ENCODE measurements at places on chromosomes 5 and 9.

DNA sequence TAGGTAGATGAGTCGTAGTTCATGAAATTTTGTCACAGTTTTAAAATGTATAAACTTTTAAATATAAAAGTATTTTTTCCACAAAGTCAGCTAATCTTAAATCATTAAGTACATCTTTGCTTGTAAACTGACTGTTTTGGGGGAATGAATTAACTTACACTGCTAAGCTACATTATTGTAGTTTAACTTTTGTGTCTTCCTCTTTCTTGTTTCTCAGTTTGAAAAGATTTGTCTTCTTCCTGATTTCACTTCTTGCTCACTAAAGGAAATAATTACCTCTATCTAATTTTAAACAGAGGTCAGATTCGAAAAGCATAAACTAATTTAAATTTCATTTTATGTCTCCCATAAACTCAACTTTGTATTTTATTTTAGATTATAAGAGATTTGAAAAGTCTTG lies 5.7 kb downstream of the NIPSNAP3B start:
- no peak for DNase-seq

- peak; percentile 35 for DNase-seq
Observed at GRCh38 chr9:77987081-77987656, 44.4 kb downstream of the GNAQ start.

- no peak for DNase-seq
Observed at GRCh38 chr5:34716986-34717385, 60.9 kb downstream of the RAI14 start.

- no peak for DNase-seq
Observed at GRCh38 chr5:15604986-15605385, 105.0 kb downstream of the FBXL7 start.

- no peak for DNase-seq
Observed at GRCh38 chr9:73280113-73280512, 128.4 kb downstream of the ANXA1 start.

DNA sequence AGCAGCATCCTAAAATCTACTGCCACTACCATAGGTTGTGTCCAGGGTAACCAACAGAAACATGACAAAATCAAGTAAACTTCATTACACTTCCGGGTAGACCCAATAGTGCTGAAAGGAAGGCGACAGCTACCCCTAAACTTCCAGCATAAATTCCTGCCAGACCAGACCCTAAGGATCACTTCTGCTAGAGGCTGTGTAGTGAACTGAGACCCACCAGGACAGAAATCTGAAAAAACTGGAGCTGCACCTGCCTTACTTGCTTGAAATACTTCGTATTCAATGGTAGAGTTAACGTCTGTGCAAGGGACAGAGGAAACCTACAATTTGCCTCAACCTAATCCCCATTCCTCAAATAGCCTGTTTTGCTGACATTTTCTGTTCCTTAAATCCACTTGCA lies 1.0 kb upstream of the SECISBP2 start:
- DNase-seq = no peak

GRCh38 chr5:125480911-125481310 lies 734.5 kb upstream of the ZNF608 start:
- DNase-seq = no peak

DNA sequence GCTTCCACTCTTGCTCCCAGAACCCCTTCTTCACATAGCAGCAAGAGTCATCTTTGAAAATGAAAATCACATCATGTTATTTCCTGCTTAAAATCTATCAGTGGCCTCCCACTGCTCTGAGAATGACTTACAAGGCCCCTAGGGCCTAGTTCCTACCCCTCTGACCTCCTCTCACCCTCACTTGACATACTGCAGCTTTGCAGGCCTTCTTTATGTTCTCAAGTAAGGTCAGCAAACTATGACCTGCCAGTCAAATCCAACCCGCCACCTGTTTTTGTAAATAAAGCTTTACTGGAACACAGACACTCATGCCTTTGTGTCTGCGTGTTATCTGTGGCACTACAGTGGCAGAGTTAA lies 185.7 kb downstream of the NR3C1 start:
- DNase-seq = no peak

GRCh38 chr5:6365977-6366590 lies 12.3 kb downstream of the MED10 start:
- peak; percentile 3 for DNase-seq

DNA sequence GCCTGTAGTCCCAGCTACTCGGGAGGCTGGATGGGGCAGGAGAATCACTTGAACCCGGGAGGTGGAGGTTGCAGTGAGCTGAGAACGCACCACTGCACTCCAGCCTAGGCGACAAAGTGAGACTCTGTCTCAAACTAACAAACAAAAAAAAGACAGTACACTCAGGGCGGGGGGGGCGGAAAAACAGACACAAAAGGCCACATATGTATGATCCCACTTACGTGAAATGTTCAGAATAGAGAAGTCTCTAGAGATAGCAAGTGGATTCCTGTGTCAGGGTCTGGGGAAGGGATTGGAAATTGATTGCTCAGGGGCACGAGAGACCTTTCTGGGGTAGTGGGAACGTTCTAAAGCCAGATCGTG lies 9.0 kb upstream of the LCN1 start:
- no peak for DNase-seq

GRCh38 chr5:17343675-17344074 lies 126.2 kb downstream of the BASP1 start:
- DNase-seq = peak; percentile 47

DNA sequence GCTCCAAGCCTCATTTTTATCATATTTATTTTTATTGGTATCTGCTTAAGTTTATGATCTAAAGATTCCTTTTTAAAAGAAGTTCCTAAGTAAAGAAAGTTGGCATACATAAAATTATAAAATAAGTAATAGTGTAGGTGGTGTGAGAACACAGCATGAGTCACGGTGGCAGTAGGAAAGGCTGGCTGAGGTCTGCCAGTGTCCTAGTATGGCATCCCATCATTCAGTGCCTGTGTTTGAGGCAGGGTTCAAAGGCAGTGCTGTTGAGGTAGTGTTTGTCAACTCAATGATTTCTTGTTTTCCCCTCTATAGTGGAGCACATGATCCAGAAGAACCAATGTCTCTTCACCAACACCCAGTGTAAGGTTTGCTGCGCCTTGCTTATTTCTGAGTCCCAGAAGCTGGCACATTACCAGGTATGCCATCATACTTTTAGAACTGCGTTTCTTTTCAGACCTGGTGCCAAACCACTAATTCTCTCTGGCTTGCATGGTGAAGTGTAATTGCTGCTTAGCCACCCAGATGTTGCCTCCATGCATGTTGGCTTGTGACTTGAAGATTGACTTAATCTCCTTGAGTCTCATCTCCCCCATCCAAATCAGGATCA lies 18.4 kb downstream of the ZNF346 start:
- DNase-seq = no peak

DNA sequence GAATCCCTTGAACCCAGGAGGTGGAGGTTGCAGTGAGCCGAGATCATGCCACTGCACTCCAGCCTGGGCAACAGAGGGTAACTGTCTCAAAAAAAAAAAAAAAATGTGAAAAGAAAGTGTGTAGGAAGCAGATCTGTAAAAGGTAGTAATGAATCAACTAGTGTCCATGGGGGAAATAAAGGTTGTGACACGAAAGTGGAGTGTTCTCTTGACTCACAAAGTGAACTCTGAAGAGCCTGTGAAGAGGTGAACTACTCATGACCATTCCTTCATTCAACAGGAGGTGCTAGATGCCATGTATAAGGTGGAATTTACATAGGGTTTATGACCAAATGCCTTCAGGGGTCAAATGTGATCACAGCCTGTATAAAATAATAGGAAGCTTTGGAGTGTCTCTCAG lies 12.8 kb downstream of the IQGAP2 start:
- no peak for DNase-seq

DNA sequence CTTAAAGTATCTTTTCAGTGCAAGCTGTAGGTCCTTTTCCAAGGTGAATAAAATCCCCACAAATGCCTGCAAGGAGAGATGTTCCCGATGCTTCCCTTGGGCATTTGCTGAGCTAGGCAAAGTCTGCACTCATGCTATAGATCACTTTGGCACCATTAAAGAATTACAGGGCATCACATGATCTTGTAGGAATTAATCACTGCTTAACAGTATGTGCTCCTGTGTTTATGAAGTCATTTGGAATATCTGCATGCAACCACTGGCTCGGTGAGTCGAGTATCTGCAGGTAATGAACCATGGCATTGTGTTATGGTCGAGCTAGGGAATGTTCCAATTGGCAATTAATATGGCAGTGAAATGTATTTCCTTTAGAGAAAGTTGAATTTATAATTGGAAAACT lies 615.1 kb downstream of the TLE1 start:
- no peak for DNase-seq

- no peak for DNase-seq
Observed at GRCh38 chr5:171029401-171029800, 167.6 kb downstream of the RANBP17 start.

GRCh38 chr5:11504886-11505193 lies 399.4 kb downstream of the CTNND2 start:
- DNase-seq = no peak

DNA sequence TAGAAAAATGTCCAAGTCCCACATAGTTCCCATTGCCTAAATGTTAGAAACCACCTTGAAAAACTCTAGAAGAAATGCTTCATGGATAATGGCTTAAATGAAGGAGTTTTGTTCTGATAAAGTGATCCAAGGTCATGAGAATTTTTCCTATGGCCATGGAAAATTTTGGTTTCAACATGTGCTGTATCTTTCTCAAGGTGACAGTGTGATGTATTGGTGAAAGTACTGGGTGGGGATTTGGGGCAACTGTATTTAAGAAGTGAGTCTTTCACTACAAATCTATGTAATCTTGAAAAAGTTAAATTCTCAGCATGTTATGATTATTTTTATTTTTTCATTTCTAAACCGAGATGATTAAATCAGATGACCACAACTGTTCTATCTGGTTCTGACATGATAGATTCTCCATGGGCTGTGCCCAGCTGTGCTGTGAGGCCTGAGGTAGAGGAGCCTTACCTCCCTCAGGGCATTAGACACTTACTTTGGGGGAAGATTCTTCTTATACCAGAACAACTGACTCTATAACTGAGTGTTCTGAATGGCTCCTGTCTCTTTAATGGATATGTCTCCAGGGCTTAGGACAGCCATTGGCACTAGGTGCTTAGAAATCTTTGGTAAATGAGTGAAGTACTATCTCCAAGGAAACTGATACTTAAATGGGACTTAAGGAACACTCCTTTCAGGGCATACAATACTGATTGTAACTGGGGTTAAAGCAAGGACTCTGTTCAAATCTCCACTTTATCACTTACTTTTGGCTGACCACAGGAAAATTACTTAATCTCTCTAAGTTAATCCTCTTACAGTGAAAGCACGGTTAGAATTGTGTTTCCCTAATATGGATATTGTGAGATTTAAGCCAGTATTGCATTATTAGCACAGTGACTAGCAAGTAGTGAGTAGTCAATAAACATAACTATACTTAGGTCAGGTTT lies 397.4 kb upstream of the MEF2C start:
- no peak for DNase-seq

- DNase-seq = no peak
Observed at GRCh38 chr5:81721049-81721448, 29.8 kb downstream of the SSBP2 start.

DNA sequence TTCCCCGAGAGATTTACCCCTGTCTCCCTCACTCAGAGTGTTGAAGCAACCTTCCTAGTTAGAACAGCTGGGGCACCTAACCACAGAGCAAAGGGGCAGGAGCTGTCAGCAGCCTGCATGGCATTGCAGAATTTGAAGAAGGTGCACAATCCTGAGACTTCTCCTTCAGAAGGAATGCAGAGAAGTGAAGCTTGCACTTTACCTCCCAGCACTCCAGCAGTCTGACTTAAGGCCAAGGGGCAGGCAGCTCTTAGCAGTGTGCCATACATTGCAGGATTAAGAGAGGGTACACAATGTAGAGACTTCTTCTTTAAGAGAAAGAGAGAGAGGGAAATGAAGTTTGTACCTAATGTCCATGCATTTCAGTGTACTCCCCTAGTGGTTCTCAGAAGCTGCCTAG lies 236.0 kb upstream of the FBXL7 start:
- no peak for DNase-seq

- DNase-seq = no peak
Observed at GRCh38 chr5:111063709-111064322, 7.7 kb upstream of the TSLP start.

DNA sequence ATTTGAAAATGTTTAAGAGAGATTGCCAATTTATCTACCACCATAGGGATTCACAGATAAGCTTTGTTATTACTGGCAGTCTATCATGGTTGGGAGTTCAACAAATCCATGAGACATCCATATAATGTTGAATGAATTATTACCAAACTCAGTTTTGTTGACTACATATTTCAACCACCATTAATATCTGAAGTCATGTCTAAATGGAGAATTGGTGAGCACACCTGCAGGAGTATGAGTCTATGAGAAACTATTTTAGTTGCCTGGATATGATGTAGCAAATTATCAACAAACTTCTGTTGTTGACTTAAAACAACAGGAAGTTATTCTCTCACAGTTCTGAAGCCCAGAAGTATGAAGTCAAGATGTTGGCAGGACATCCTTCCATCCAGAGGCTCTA lies 126.8 kb upstream of the FBXL7 start:
- no peak for DNase-seq

- peak; percentile 8 for DNase-seq
Observed at GRCh38 chr9:1460143-1460769, 410.1 kb downstream of the DMRT2 start.

- peak; percentile 29 for DNase-seq
Observed at GRCh38 chr5:76590027-76590426, 33.2 kb downstream of the F2RL2 start.

DNA sequence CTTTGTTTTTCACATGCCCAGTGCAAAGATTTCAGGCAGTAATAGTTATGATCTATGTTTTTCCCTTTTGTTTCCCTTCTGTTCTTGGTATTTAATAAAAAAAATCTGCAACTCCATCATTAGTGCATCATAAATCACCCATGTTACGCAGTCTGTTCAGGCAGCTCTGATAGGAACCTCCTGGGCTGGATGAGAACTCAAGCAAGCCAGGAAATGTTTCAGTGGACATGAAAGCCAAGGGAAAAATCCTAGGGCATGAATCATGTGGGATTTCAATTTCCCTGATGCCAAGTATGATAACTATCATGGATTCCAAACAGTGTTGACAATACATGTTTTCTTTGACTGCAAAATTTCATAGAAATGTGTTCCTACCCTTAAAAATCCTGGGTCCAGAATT lies 119.7 kb upstream of the TARS1 start:
- no peak for DNase-seq

DNA sequence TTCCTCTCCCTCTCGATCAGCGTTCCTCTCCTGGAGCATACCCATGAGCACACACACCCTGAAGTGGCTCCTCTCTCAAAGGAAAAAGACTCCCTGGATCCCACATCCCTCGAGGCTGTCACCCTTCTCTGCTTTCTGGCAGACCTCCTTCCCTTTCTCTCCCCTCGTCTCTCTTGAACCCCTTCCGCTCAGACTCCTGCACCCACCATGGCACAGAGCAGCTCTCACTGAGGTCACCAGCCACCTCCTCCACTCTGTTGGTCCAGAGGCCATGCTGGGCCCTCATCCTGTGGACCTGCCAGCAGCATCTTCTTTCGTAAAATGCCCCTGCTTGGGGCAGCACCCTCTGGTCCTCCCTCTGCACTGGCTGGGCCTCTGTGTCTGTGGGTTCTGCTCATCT lies 5.7 kb downstream of the B4GALT7 start:
- DNase-seq = no peak

DNA sequence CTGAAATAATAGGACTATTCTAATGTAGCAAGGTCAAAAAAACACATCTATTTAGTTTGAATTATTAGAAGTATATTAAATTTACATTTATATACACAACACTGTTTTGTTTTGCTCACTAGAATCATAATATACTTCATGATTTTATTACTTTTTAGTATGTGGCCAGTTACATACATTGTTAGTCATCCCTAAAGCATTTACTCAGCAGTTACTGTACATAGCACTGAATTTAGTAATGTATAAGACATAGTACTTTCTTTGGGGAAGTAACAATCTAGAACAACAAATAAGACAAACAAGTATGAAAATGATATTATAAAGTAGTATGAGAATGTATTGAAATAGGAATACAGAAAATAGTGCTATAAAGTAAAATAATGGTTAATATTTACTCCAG lies 28.2 kb downstream of the ERCC8 start:
- DNase-seq = peak; percentile 5
